ENCODE measurements at places on chromosomes 1 and 21.

- peak; percentile 95 for DNase-seq
Observed at GRCh38 chr1:35202048-35202719, 9.2 kb upstream of the SFPQ start.

DNA sequence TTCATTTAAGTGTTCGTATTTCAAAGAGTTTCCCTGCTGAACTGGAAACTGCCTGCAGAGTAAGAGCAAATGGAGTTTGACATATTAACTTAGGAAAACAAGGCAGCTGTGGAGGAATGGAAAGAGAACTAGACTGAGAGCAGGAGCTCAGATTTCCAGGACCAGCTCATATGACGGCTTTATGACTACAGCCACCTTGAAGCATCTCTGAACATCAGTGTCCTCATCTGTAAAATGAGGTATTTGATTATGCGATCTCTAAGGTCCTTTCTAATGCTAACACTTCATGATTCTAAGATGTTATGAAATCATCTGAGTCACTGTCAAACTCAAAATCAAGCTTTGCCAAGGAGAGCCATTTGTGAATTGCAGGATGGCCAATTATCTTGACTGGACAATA, 112.3 kb downstream of the PRRX1 start:
- no peak for DNase-seq

DNA sequence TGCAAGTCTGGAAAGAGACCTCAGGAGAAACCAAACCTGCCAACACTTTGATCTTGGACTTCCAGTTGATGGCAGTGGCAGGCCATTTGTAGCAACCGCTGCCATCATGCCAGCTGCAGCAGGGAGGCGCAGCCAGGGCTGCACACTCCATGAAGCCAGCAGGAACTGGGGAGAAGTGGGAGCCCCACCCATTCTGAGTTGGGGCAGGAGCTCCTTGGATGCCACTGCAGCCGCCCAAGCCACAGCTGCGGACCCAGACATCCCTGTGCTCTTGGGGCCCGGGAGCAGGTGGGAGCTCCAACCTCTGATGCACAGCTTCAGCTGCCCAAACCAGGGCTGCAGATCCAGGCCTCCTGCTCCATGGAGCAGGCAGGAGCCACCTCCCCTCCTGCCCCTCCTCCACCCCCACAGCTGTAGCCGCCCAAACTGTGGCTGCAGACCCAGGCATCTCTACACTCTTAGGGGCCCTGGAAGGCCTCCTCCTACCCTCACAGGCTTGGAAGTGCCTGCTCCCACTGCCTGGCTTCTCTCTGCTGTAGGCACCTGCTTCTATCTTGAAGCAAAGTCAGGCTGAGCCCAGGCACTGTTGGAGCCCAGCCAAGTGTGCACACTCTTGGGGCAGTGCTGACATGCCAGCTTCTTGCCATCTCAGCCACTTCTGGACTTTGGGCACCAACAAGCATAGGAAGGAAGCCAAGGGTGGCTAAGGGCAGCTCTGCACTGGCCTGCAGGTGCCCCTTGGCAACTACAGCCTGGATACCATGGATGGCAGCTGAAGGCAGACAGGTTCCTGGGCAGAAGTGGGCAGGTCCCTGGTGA, 20.0 kb upstream of the DISP1 start:
- DNase-seq = no peak

- DNase-seq = no peak
Observed at GRCh38 chr1:37255136-37255795, 219.1 kb upstream of the ZC3H12A start.

GRCh38 chr1:242426271-242426905, 98.1 kb downstream of the PLD5 start:
- no peak for DNase-seq

GRCh38 chr1:52368383-52369172, 2.6 kb upstream of the CC2D1B start:
- DNase-seq = peak; percentile 51

- no peak for DNase-seq
Observed at GRCh38 chr1:155199792-155200191, 7.9 kb downstream of the THBS3 start.
